Sigmoid colon (tissue), 7 donors: ENCODE measurements at places on chromosomes 13 and 19.
A peak's percentile ranks its signal among the peaks of the same experiment; 100 is the strongest.

DNA sequence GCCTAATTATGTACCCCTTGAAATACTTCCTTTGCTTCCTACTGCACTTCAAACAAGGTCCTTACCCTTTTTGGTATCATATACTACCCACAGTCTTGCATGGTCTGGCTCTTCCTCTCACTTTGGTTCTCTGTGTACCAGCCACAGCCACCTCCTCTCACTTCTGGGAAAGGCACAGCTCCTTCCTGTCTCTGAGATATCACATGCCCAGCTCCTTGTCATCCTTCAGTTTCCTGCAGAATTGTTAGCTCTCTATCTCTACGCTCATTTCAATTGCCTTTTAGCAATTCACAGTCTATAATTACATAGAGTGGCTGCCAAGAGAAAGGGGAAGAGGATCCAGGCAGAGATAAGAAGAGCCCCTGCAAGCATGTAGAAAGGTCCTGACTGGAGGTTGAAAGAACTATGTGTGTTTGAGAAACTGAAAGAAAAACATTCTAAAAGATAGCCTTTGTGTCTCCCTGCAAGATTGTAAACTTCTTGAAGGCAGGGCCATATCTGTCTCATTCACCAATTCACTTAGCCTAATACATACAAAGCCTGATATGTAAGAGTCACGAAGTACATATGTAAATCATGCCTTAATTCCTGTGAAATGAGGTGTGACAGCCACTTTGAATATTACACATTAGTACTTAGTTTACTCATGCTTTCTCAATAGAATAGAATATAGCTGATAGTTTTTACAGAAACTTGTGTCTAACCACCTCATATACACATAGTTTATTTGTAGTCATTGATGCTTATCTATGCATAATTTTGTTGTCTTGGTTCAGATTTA lies 933.1 kb downstream of the DIAPH3 start:
- DNase-seq, result no peak

DNA sequence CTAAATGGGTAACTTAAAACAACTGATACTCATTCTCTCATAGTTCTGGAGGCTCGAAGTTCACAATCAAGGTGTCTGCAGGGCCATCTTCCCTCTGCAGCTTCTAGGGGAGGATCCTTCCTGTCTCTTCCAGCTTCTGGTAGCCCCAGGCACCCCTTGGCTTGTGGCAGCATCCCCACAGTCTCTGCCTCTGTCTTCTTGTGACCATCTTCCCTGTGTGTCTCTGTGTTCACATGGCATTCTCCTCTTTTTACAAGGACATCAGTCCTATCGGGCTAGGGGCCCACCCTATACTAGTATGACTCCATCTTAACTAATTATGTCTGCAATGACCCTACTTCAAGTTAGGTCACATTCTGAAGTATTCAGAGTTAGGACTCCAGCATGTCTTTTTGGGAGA lies 73.5 kb downstream of the ANKRD10 start:
- no peak for DNase-seq

DNA sequence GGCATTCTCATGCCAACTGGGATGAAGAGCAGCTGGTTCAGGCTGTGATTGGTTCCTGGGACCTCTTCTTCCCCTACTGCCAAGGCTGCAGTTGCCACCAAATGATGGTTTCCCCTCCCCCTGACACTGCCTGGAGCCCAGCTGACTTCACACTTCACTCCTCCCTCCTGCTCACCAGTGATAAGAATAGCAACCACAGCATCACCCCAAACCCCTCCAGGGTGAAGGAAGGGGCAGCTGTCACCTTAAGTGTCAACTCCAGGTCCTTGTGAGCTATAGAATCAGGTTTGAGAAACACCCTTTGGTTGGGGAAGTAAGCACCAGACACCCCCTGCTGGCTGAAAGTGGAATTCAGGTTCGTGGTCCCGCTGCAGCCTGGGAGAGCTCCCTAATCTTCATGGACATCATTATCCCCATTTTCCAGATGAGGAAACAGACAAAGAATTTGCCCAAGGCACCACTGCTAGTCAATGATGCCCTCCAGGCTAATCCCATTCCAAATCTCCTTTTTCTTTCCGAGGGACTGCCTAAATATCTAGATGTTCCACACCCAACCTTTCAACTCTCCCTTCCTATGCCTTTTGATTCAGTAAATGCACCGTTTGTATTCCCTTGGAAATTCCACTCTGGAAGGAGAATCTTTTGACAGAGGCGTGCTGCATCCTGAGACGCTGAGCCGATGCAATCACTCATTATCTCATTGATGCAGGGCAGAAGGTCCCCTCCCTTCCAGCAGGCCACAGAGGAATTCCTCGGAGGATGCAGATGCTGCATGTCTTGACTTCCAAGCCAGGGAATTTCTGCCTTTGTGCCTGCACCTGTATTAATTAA lies 50.6 kb upstream of the UQCRFS1 start:
- DNase-seq, result no peak

- DNase-seq, result peak; percentile 87
Measured at GRCh38 chr19:18932216-18932841, 8.7 kb downstream of the HOMER3 start.

GRCh38 chr13:42617221-42617620 lies 43.3 kb downstream of the TNFSF11 start:
- no peak for DNase-seq
